ENCODE measurements at places on chromosomes 5 and 9.

- no peak overlapping the region for H3K4me3 ChIP-seq
- no peaks in the 10 kb centered on the region for H3K27me3 ChIP-seq
- H3K36me3 ChIP-seq: no peaks in the 10 kb centered on the region
- DNase-seq: peak; percentile 65
Observed at GRCh38 chr5:56838409-56839039, 23.2 kb downstream of the MAP3K1 start.

GRCh38 chr5:159752622-159753275 is 163.5 kb upstream of the ADRA1B start:
- H3K27me3 ChIP-seq: no peaks in the 10 kb centered on the region
- no peak overlapping the region for H3K4me3 ChIP-seq
- DNase-seq: no peak
- no peaks in the 10 kb centered on the region for H3K36me3 ChIP-seq
- H3K4me1 ChIP-seq: no peaks in the 10 kb centered on the region

DNA sequence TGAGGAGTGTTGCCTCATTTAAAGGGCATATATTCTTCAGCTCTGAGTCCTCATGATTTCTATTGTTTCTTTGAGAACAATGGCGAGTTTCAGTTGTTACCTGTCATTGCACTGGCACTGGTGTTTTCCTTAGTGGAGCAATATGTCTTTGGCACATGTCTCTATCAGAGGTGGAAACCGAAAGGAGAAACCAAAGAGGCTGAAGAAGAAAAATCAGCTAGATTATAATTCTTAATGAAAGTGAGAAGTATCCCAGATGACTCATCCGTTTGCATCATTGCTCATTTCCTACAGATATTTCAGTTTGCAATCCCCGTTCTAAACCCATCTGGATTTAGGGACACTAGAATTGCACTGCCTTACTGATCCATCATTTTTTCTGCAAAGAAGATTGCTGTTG is 324.6 kb downstream of the TMEM232 start:
- H3K27ac ChIP-seq: no peak overlapping the region
- H3K36me3 ChIP-seq: no peaks in the 10 kb centered on the region
- H3K4me1 ChIP-seq: peaks cover 19% of the 10 kb centered on the region
- DNase-seq: no peak
- no peak overlapping the region for H3K4me3 ChIP-seq

DNA sequence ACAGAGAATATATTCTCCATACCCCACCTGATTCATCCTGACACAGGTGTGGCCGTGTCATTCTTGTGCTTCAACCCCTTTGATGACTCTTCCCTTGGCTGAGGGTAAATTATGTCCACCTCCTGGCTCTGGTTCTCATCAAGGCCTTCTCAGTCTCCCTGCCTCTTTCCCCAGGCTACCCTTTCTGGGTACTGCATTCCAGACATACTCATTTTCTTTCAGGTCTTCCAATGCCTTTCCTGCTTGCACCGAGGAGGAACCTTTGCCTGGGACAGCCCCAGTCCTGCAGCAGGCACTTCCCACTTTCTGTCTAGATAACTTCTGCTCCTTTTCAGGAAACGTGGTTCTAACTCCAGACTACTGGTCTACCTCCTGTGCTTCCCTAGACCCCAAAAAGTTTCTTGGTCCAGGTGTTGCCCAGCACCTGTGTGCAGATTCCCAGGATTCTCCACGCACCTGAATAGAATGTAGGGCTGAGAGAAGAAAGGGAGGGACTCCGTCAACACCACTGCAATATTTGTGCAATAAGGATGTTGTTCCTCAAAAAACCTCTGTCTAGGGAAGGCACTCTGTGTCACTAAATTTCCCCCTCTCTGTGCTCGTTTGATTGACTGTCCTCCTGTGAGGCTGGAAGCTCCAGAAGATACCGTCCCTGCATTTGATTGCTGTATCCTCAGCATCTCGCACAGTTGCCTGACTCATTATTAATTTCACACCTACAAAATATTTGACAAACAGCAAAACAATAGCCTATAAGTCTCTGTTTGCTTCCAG is 255.4 kb upstream of the NFIL3 start:
- H3K36me3 ChIP-seq: no peaks in the 10 kb centered on the region
- H3K27ac ChIP-seq: no peak overlapping the region
- no peaks in the 10 kb centered on the region for H3K27me3 ChIP-seq
- H3K4me1 ChIP-seq: peaks cover 17% of the 10 kb centered on the region
- no peak for DNase-seq
- H3K4me3 ChIP-seq: no peak overlapping the region

- no peak overlapping the region for H3K27ac ChIP-seq
- no peak for DNase-seq
- no peaks in the 10 kb centered on the region for H3K4me1 ChIP-seq
- no peak overlapping the region for H3K4me3 ChIP-seq
Observed at GRCh38 chr5:111461934-111462333, 50.4 kb downstream of the STARD4 start.

- DNase-seq: peak; percentile 88
- H3K27me3 ChIP-seq: no peaks in the 10 kb centered on the region
Observed at GRCh38 chr5:133425222-133425621, 187.1 kb downstream of the FSTL4 start.

- no peak overlapping the region for H3K4me3 ChIP-seq
- H3K4me1 ChIP-seq: no peaks in the 10 kb centered on the region
- H3K36me3 ChIP-seq: no peaks in the 10 kb centered on the region
- H3K27me3 ChIP-seq: no peaks in the 10 kb centered on the region
- no peak overlapping the region for H3K27ac ChIP-seq
Observed at GRCh38 chr5:45162974-45163373, 354.2 kb downstream of the MRPS30 start.

DNA sequence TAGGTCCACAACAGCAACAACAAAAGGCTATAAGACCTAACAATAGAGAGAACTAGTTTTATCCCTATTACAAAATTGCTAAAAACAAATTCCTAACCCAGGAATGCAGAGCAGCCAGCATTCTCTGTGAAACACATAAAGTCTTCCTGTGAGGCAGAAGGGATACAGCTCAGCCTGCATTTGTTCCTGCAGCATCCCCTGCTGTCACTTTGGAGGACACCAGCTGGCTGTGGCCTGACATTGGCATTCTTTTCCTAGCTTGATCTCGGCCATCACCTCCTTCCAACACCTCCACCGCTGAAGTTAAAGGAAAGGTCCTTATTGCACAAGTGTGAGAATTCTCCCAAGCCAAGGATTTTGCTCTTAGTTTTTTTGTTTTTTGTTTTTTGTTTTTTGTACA is 186.1 kb downstream of the SNCAIP start:
- no peaks in the 10 kb centered on the region for H3K36me3 ChIP-seq
- no peak overlapping the region for H3K27ac ChIP-seq
- no peak overlapping the region for H3K4me3 ChIP-seq

Data from neural progenitor cell (in vitro differentiated cells).